ENCODE measurements at places on chromosomes 5 and 9.

DNA sequence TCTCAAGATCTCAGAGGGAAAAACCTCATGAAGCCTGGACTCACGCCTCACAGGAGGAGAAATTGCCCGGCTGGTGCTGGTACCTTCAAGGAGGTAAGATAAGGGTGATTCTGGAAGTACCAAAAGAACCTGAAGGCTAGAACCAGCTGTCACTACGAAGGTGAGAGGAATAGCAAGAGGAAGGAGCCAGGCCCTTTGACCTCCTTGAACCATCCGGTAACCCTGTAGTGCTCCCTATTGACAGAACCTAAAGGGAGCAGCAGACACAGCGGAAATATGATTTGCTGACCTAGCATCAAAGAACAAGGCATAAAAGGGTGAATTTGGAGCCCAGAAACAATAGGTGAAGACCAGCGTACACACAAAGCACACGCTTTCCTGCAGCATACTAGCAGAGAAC is 92.2 kb downstream of the DOCK8 start:
- DNase-seq: no peak

GRCh38 chr5:7745882-7746610 is 104.9 kb downstream of the CFAP90 start:
- DNase-seq: peak; percentile 3

DNA sequence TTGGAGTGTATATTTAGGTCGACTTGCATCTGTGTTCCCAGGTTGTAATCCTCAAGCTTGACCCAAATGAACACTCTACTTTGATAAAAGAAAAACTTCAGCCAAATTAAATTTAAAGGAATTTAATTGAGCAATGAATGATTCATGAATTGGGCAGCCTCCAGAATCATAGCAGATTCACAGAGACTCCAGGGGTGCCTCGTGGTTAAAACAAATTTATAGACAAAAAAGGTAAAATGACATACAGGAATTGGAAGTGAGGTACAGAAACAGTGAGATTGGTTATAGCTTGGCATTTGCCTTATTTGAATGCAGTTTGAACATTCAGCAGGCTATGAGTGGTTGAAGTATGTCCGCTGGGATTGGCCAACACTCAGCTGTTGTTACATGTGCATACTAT is 21.6 kb upstream of the SPATA31D4 start:
- no peak for DNase-seq

GRCh38 chr5:150398722-150399523 is 13.8 kb downstream of the CD74 start:
- no peak for DNase-seq

DNA sequence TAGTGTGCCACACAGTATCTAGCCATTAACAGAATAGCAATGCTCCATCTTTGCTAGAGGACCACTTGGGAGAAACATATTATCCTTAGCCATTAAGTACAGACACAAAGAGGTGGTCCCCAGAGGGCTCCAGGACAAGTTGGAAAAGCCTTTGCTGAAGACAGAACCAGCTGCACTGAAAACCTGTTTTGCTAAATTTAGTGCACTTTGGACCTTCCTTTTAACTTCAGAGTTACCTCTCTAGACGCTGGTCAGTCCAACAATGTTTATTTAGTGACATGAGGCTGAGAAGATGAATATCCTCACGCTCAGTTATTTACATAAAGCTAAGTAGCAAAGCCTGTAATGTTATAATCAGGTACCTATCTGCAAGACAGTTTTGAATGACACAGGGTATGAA is 265.0 kb upstream of the ZNF608 start:
- no peak for DNase-seq

GRCh38 chr5:154087260-154087659 is 48.5 kb downstream of the MFAP3 start:
- no peak for DNase-seq

- DNase-seq: peak; percentile 42
Measured at GRCh38 chr9:114291064-114291474, 31.8 kb upstream of the ORM1 start.
